ENCODE measurements at places on chromosomes 7 and 10.

DNA sequence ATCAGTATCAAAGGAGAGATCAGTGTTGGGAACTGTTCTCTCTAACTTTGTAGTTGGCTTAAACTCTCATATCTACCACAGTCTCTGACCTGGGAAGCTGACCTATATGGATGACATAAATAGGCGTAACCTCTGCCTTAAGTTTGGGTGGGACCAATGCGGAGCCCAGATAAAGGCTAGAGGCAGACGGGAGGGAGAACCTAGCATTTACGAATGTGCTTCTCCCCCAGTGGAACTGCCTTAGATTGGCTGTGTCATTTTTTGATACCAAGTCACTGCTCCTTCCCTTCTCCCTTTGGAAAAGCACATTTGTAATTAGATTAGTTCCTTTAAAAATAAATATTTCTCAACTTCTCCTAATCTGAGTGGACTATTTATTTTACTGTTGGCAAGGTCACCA lies 23.7 kb upstream of the LRRN3 start:
- DNase-seq = no peak

DNA sequence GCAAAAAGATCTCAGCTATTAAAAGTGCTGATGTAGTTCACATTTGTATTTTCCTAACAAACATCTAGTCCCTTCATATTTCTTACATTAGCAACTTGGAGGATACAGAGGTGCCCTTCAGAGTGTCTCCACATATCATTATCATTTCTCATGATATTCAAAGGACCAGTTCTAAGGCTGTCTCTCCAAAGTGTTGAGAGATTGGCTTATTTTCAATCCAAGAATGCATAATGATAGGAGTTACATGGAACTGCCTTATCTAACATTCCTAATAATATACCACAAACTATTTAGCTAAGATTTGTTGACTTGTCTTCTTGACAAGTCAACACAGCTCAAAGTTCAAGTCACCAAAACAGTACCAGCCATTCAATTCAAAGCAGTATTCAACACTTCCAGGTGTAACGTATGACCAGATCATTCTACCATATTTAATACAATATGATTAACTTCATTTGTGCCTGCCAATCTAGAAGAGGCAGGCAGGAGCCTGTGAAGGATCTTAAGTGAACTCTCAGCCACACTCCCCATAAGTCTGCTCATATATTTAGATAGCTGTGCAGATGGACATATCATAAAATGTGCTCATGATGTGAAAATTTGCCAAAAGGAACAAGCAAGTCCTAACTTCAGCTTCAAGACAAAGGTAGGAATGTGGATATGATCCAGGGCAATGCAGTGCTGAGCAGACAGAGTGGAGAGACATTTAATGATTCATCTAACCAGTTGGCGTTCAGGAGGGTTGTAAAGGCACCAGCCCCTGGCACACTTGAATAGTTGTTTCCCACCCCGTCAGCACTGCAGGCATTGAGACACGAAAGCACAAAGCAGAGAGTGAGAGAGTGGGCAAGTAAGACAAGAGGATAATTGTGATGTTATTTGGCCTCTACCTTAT lies 108.3 kb downstream of the MTERF1 start:
- DNase-seq = no peak

DNA sequence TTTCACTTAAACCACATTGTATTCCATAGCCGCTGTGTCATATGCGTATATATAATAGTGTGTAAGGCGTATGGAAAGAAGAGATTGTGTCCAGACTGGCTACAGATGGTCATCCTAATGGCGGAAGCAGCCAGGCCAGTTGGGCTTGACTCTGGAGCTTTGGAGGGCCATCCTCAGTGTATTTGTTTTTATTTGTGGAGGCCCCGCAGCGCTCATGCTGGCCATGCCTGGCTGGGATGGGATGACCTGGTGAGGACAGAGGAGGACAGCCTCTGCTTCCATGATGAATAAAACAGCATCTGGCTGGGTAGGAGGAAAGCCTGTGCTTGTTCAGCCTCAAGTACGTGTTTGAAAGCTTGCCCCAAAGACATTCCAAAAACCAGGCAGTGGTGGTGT lies 220.3 kb downstream of the EBF3 start:
- DNase-seq = no peak

DNA sequence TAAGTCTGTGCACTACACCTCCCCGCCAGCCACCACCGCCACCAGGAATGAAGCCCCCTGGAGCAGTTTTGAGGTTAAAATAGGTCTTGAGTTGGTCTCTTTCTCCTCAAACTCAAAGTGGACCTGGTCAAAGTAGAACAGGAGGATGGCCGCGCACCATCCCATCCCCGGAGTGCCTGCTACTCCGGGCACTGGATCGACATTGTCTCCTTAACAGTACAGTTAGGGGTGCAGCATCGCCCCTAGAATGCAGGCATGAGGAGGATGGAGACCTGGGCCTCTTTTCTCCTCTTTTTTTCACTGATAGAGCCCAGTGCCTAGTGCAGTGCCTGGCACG lies 145.5 kb downstream of the SLIT1 start:
- DNase-seq = no peak

- no peak for DNase-seq
Measured at GRCh38 chr10:122130474-122131110, 140.5 kb upstream of the BTBD16 start.

DNA sequence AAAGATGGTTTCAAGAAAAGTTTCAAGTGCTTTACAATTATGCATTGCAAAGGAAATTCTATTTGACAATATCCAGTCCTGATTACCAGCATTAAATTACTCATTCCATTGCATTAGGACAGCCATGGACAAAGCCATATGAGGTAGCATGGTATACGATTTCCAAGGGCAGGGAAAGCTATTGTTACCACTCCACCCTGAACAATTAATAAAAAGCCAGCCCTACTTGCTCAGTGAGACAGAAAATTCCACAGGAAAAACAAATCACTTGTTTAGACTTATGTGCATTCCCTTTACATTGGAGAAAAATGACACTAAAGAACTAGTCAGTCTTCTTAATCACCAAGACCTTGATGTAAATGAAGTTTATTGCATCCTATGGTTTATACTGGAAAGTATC lies 5.6 kb downstream of the CD36 start:
- no peak for DNase-seq

- DNase-seq = no peak
Measured at GRCh38 chr7:48207155-48207675, 36.0 kb downstream of the ABCA13 start.

- peak; percentile 6 for DNase-seq
Measured at GRCh38 chr7:69800495-69800894, 202.2 kb downstream of the AUTS2 start.

GRCh38 chr10:14926061-14926470 lies 27.8 kb downstream of the DCLRE1C start:
- no peak for DNase-seq

- DNase-seq = no peak
Measured at GRCh38 chr10:58409956-58410610, 24.9 kb downstream of the TFAM start.

GRCh38 chr7:71613313-71613712 lies 481.4 kb downstream of the GALNT17 start:
- no peak for DNase-seq

GRCh38 chr10:26622891-26623290 lies 74.6 kb upstream of the PDSS1 start:
- DNase-seq = no peak

GRCh38 chr7:28986028-28986764 lies 28.1 kb upstream of the TRIL start:
- DNase-seq = no peak

GRCh38 chr10:27349987-27350386 lies 109.4 kb upstream of the ACBD5 start:
- DNase-seq = no peak

DNA sequence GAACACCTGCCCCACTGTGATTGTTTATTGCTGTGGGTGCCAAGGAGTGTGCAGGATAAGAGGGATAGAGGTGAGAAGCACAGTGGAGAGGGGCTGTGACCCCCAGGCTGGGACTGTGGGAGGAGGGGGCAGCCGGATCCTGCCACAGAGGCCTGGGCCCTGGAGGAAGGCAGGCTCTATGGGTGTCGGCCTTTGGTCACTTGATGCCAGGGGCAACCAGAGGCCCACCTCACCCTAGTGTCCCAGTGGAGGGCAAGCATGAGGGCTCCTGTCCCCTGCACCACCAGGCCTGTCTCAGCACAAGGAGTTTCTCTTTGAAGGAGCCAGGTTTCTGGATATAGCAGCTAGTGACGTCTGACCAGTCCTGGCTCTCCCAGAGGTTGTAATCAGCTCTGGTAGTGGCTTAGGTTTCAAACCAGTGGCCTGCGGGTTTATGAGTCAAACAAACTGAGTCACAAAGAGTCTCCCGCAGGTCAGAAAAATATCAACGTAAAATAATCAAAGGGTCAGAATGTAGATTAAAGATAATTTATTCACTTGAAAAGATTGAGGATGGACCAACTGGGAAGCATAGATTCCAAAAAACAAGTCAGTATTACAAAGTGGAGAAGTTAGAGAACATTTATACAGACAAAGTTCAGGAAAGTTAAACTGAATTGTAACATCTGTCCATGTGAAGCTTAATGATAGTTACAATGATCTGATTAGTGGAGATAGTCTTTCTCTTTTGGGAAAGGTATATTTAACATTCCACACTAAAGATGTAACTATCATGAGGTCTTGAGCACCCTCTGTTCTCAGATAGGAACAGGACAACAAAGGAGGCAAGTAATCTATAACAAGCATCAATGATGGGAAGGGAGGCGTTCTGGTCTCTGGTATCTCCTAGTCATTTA lies 37.2 kb upstream of the ZNF488 start:
- no peak for DNase-seq

DNA sequence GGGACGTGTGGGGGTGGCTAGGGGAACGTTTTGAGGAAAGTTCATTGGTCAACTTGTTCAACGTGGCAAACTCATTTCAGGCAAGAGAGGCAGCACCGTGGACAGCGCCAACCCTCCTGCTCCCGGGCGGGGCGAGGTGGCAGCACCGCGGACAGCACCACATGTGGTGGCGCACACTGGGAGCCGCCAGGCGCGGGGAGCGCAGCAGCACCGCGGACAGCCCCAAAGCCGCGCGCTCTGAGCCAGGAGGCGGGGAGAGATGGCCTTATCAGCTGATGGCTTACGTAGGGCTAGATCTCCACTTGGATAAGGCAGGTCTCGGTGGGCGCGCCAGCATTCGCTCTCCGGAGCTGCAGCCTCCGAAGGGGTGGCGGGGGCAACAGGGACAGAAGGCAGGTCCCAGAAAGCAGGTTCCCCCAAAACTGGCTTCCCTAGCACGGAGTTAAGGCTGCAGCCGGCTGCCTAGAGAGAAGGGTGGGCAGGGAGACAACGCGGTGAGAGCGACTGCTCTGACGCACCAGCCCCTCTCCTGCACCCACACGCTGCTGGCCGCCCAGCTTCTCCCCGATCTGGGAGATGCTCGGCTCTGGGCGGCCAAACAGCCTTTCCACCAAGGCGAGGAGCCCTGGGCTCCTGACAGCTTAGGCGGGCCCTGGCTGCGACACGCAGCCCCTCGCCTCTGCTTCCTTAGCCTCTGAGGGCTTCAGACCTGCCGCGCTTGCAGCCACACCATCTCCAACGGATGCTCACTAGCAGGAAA lies at the start of gene HTR5A:
TSS of gene HTR5A (plus strand) at position 333 of the 760 bp plus-strand sequence. CDS start 576 bp downstream, outside the sequence.
- no peak for DNase-seq

DNA sequence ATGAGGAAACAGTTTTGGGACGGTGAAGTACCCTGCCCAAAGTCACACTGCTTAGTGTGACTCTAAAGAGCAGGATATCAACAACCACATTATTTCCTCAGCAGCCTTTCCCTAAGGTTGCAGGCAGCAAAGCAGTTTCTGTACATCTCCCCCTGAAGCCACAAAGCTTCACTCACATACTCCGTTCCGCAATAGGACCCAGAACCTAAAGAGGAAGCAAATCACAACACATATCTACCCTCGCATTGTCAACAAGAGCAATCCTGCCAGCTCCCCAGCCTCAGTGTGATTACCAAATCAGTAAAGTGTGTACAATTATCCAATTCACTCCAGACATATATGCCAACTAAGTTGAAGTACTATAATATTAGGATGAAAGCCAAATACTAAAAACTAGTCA lies 30.8 kb downstream of the VAX1 start:
- no peak for DNase-seq

- DNase-seq = no peak
Measured at GRCh38 chr7:90005836-90006235, 148.4 kb upstream of the STEAP1 start.

GRCh38 chr10:6301488-6302075 lies 98.8 kb downstream of the PFKFB3 start:
- no peak for DNase-seq

DNA sequence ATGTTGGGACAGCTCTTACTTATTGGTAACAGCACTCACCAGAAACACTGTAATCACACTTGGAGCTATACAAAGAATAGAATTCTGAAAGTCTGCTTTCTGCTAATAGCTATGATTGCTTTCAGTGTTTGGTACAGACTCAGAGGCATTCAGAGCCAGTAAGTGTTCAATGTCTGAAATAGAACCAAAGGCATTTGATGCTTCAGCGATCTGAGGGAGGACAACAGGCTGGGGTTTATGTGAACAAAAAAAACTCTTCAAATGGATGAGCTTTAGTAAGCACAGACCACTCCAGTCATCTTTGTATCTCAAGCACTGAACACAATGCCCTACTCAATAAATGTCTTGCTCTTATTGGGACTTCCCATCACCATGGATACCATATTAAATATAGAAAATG lies 322.8 kb upstream of the GRM3 start:
- DNase-seq = no peak

GRCh38 chr10:50892467-50892866 lies 7.0 kb upstream of the A1CF start:
- DNase-seq = no peak

DNA sequence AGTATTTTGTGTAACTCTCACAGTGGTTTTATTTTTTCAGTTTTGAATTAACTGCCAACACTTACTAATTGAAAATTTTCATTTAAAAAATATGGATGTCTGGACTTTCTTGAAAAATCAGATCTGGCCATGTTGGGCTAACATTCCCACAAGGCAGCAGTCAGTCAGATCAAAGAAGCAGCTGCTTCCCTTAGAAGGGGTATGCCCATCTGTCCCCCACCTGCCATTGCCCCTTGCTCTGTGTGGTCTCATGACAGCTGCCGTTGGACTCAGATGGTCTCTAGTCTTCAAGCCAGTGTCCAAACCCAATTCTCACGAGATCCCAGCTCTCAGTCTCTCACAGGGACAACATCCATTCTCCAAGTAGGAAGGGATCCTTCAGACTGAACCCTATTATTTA lies 212.1 kb upstream of the GHITM start:
- no peak for DNase-seq

- no peak for DNase-seq
Measured at GRCh38 chr7:46444256-46444655, 523.2 kb upstream of the IGFBP3 start.

- DNase-seq = no peak
Measured at GRCh38 chr10:125550362-125550761, 132.6 kb downstream of the TEX36 start.

DNA sequence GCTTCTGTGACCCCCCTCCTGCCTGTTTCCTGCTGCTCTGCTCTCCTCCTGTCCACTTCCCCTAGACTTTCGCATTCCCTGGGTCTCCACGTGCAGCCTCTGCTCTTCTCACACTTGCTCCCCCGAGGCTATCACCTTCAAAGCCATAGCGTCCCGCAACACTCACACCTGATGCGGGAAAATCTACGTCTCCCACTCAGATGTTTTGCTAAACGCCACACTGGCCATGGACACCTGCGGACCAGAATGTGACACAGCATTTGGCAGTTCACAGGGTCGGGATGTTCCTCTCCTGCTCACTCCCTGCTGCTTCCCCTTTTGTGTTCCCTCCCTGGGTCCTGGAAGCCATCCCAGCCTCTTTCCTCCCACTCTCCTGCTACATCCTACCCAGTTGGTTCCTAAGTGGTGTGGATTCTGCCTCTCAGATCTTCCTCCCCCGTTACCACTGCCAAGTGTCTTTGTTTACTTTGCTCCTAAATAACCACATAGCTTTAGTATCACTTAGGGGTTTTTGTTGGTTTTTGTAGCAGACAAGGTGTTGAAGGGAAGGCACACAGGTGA lies 33.7 kb upstream of the RBM33 start:
- no peak for DNase-seq
